ENCODE measurements at places on chromosomes 12 and 14.

GRCh38 chr14:30874120-30874998 is at the start of gene COCH:
Gene COCH, plus strand, starts transcription at chr14:30874559. Its CDS starts 380 bp downstream, at chr14:30874939.
- DNase-seq: no peak

DNA sequence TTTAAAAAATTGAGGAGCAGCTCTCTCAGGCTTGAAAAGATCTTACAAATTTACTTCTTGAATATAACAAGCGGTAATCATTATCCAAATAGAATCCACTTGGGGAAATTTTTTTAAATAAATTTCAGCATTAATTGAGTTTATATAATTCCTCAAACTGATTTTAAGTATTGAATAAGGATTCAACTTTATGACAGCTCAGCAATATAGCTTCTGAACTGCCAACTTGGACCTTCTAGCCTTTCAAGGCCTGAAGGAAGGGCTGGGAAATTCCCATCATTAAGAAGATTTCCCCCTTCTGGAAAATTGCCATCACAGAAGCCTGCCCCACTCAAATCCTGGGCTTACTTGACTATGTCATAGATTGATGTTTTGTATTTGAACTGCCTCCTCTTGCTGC is 57.5 kb upstream of the GARIN2 start:
- no peak for DNase-seq

- no peak for DNase-seq
Observed at GRCh38 chr12:1768615-1769014, 51.8 kb upstream of the LRTM2 start.

- no peak for DNase-seq
Observed at GRCh38 chr14:34507459-34507858, 32.0 kb downstream of the EAPP start.

GRCh38 chr12:38373784-38374183 is 57.2 kb downstream of the ALG10B start:
- no peak for DNase-seq

- no peak for DNase-seq
Observed at GRCh38 chr12:109286252-109286651, 22.8 kb downstream of the FOXN4 start.

GRCh38 chr14:69149461-69150244 is 3.3 kb downstream of the DCAF5 start:
- DNase-seq: no peak

GRCh38 chr12:21509768-21510167 is 8.2 kb downstream of the GOLT1B start:
- no peak for DNase-seq

GRCh38 chr12:49792181-49792970 is 35.8 kb downstream of the NCKAP5L start:
- DNase-seq: no peak

- DNase-seq: no peak
Observed at GRCh38 chr12:143964-144649, 69.8 kb downstream of the SLC6A12 start.

- DNase-seq: no peak
Observed at GRCh38 chr12:56565510-56566101, 44.0 kb downstream of the RBMS2 start.

DNA sequence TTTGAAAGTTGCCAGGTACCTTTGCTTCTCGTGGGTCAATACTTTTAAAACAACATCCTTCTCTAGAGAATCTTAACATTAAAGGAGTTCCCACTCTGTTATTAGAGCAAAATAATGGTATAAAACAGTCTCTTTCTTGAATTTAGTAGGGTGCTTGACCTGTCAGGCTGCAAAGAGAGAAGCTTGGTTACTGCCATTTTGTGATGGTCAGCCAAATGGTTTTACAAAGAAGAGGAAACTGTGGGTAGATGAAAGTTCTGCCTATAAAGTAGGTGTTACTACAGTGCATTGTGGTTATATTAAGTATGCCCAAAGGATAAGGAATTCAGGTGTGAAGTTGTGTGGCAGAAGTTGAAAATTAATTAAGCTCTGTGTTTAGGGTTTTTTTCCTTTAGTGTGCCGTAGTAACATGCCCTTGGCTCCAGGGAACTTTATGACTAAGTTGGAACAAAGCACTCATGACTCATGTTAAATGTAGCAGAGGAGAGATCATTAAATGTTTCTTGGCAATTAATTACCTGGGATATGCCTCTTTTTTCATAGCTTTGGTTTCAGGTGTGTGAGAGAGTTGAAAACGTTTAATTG is 354.0 kb upstream of the KITLG start:
- no peak for DNase-seq

GRCh38 chr12:44031472-44032185 is 195.7 kb downstream of the TMEM117 start:
- DNase-seq: no peak

DNA sequence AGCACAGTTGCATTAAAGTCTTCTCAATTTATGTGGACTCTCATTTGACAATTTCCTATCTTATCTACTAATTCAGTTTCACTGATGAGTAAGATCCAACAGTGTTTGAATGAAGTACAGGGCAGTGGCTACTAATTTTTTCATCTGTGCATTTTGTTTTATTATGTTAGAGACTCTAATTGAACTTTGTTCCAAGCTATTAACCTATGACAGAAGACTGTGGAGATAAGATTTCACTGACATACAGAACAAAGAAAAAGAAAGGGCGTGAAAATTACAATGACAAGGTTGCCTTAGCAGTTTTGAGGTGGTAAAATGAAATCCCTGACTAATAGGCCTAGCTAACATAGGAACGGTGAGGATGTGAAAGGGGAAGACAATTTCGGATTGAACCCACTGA is 153.2 kb upstream of the SOX5 start:
- DNase-seq: no peak

- DNase-seq: no peak
Observed at GRCh38 chr12:29782871-29783772, 620 bp downstream of the TMTC1 start.

DNA sequence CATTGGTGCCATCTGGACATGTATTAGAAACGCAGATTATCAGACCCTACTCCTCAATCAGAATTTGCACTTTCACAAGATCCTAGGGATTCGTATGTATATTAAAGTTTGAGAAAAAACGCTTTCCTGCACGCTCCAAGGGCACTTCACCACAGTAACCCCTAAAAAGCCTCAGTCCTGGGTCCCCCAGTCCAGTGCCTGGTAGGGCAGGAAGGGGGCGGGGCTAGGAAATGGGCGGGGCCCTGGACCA is 369 bp downstream of the DEPDC4 start:
- peak; percentile 93 for DNase-seq

DNA sequence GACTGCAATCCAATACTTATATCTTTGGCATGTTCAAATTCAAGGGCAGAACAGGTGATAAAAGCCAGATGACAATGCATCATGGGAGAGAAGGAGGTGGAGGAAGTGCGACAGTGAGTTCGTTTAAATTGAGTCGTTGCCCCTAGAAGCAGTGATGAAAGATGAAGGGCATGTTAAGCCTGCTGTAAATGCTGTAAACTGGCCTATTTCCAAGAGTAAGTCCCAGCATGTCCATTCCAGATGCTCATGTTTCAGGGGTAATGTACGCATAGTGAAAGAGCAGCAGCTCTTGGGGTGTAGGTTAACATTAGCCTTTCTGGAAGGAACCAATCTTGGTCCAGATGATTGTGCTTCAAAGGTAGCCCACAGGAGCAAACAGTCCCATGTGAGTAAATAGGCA is 97.1 kb downstream of the C2CD5 start:
- DNase-seq: no peak

- no peak for DNase-seq
Observed at GRCh38 chr14:25074099-25074685, 24.2 kb upstream of the STXBP6 start.

GRCh38 chr12:47885012-47885501 is 19.7 kb downstream of the VDR start:
- peak; percentile 81 for DNase-seq

DNA sequence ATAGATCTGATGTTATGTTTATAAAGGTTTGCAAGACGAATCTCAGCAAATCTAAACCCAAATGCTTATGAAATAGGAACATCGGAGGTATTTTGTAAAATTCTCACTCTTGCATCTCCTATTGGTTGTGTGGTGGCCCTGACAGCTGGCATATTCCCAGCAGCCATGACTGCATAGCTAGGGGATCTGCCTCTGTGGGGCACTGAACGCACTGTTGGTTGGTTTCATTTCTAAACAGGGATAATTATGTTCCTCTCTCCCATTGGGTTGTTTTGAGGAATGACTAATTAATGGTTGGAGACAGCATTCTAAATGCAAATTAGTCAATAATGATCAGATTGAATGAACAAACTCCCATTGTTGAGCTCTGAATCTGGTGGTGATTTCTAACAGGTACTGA is 2.7 kb upstream of the BEST3 start:
- no peak for DNase-seq

- no peak for DNase-seq
Observed at GRCh38 chr12:121253638-121254335, 42.7 kb downstream of the CAMKK2 start.

GRCh38 chr12:106586803-106587684 is 4.2 kb downstream of the RFX4 start:
- DNase-seq: no peak

DNA sequence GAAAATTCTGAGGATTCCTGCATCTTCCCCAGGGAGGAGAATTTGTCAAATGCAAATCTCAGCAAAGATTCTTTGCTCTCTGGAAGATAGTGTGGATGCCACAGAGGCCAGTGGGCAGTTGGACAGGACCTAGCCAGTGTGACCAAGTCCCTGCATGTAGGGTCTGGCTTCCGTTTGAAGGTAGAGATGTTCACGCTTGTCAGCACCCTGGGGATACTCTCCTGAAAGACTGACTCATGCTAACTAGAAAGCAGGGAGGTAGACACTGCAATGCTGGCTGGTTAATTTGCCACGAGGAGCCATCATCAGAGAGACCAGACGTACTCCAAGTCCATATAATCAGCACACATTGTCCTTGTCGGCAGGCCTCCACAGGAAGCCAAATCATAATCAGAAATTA is 130.1 kb downstream of the SAMD4A start:
- DNase-seq: no peak

DNA sequence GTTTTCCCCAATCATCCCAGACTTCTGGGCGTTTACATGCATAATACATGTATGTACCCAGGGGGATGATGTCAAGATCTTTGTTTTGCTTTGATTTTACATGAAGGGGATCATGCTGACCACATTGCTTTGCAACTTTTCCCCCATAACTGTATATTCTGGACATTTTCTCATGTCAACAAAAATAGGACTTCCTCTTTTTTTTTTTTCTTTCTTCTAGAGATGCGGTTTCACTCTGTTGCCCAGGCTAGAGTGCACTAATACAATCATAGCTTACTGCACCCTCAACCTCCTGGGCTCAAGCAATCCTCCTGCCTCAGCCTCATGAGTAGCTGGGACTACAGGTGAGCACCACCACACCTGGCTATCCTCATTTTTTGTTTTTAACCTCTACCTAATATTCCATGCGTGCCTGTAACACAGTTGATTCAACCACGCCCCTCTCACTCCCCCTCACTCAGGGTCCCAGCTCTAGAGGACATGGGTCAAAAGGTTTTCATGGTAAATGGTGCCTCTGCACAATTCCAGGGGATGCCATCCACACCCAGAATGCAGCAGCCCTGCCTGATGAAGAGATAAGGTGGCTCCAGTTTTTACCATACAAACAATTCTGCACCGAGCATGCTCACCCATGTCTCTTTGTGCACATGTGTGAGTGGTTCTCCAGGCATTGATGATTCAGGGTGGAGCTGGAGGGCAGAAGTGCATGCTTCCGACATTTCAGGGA is 32.0 kb upstream of the CIPC start:
- no peak for DNase-seq

GRCh38 chr14:98959410-98959809 is 312.6 kb downstream of the BCL11B start:
- DNase-seq: no peak

DNA sequence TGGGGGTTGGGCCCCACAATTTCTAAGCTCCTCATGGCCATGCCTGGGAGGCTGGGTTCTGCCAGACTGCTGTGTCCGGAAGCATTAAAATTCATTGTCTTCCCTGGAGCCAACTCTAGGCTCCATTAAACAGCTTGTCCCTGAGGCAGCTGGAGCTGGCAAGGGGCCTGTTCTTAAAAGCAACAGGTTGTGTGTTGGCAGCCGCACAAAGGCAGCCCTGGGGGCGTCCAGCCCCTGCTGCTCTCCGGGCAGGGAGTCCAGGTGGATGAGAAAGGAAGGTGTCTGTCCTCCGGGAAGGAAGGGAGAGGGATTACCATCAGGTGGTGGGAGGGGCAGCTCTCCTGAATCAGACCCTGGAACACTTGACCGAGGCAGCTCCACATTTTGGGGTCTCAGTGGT is 98.9 kb downstream of the CHST11 start:
- DNase-seq: no peak

GRCh38 chr14:77752266-77752665 is 8.7 kb downstream of the SNW1 start:
- DNase-seq: no peak

DNA sequence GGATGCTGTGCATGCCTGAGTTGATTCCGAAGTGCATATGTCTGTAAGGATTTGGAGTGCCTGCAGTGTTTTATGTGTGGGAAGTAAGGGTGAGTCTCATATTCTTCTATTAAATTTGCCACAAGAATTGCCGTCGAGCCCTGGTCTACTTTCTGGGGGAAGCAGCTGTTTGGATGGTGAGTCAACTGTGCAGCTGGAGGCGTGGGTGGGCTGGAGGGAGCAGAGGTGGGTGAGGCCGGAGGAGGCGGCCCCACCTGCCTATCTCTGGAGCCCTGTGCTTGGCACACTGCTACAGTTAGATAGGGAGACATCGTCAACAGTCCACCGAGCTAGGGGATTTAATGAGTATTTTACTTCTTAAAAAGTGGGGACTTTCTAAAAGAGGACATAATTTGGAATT is 9.7 kb downstream of the GLRX5 start:
- no peak for DNase-seq

- DNase-seq: no peak
Observed at GRCh38 chr12:115910057-115910456, 367.4 kb downstream of the MED13L start.

- DNase-seq: no peak
Observed at GRCh38 chr12:7127916-7128626, 618 bp downstream of the RBP5 start.

DNA sequence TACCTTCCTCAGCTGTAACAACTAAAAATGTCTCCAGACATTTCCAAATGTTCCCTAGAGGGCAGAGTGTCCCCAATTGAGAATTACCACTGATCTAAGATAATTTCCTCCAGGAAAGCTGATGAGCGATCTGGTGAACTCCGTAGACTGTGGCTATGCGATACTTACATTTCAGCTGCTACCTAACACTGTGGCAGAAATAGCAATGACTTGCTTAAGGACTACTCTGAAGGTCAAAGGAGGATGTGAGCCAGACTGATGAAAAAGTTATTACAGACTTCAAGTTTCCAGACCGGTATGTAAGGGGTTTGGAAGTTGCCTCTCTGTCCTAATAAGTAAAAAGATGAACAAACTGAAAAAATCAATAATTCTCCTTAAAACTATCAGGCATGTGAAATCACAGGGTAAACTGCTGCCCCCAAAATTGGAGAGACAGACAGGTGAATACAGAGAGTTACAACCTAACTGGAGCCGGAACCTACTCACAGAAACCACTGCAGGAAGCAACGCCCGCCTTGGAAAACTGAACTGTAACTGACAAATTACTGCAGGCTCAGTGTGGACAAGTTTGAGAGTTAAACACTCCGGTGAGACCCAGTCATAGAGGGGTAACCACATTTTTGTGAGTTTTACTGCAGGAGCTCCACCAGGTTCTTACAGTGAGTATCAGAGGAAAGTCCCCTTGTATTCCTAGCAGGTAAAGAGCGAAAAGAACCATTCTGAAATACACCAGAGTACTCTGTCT is 60.0 kb upstream of the PARP11 start:
- DNase-seq: no peak

- DNase-seq: peak; percentile 50
Observed at GRCh38 chr14:96038920-96039632, at the start of gene C14orf132. Gene C14orf132, plus strand, starts transcription at chr14:96039362. Its CDS starts 139 bp downstream, at chr14:96039501.

- no peak for DNase-seq
Observed at GRCh38 chr14:92770484-92770883, 22.1 kb upstream of the LGMN start.

All from activated CD4-positive, alpha-beta T cell treated with anti-CD3 and anti-CD28 coated beads for 24 hours (primary cell).